ENCODE measurements at places on chromosomes 11 and 22. TPM values are rescaled to one million over a fixed set of nuclear protein-coding genes. Genes with fewer than 3 reads are reported as not detected.

GRCh38 chr11:8281266-8281665 lies 17.6 kb upstream of the LMO1 start:
- no peak for DNase-seq

The MOGAT2 gene
- not detected for total RNA-seq

GRCh38 chr11:64803846-64804345 lies 882 bp upstream of the MAP4K2 start:
- no peak for DNase-seq

The SPATA19 gene
- not detected for total RNA-seq

The OR52I2 gene
- total RNA-seq: not detected

The TYR gene
- not detected for total RNA-seq

The OR5P2 gene
- total RNA-seq: not detected

The P2RY2 gene
- total RNA-seq: 4.5 TPM

DNA sequence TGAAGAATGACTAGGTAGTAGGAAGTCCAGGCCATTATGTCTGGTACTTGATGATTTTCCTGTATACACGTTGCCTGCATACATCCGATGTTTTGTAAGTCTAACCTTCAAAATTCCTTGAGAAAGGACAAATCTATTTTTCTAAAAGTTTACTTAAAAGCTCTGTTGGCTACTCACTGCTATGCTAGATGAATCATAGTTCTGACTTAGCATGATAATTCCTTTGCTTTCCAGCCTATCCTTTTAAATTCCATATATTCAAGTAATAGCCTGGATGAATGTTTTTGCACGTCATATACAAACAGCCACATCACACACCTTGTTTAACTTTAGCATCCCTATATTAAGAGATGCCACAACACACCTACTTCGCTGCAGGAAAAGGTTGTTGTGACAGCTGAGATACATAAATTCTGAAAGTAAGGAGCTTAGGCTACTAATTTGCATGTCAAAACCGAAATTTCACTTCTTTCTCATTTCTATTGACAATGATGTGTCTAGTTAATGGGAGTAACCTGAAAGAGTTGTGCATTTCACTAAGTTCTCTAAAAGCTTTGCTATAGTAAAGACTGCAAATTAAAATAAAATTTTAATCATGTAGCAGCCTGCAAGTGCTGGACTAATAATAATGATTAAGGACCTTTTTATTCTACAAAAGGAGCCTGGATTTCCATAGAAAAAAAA lies 1116.4 kb downstream of the JRKL start:
- DNase-seq: no peak

The SYT9 gene
- total RNA-seq: 1.0 TPM

DNA sequence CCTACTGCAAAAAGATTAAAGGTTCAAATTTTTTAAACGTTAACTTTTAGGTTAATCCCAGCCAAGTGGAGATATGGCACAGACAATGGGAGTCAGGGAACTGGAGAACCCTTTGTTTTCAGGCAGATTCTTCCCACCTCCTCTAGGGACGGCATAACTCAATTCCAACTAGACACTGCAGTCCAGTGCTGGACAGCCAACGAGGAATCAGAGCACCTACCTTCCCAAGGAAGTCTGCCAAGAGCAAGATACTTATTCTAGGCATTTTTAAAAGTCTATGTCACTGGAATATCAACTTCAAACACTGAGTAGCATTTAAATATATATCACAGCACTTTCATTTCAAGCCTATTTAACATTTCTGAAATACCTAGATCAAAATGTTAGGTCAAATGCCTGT lies 7.3 kb downstream of the CADM1 start:
- no peak for DNase-seq

Measured in kidney epithelial cell (primary cell).